ENCODE measurements at places on chromosomes 16 and 17. TPM values are rescaled to one million over a fixed set of nuclear protein-coding genes. Genes with fewer than 3 reads are reported as not detected.

The IL21R gene
- total RNA-seq: not detected

The PGP gene
- total RNA-seq: 12.8 TPM

The SPEM1 gene
- not detected for total RNA-seq

The NAE1 gene
- total RNA-seq: 71.2 TPM

The PERCC1 gene
- total RNA-seq: 0.33 TPM

The NBR1 gene
- total RNA-seq: 88.6 TPM

The SLC16A5 gene
- 3.5 TPM for total RNA-seq

The KRT39 gene
- not detected for total RNA-seq

DNA sequence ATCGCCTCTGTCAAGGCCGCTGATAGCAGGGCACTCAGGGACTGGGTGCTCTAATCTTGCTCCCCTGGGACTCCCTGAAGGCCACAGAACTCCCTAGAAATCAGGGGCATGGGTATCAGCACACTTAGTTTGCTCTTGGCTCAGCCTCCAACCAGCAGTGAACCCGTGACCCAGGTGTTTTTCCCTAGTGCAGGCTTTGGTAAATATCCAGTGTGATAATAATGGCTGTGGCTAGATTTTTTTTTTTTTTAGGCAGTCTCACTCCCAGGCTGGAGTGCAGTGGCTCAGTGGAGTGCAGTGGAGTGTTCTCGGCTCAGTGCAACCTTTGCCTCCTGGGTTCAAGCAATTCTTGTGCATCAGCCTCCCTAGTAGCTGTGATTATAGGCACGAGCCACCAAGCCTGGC lies 10.3 kb downstream of the NUPR1 start:
- DNase-seq: no peak

DNA sequence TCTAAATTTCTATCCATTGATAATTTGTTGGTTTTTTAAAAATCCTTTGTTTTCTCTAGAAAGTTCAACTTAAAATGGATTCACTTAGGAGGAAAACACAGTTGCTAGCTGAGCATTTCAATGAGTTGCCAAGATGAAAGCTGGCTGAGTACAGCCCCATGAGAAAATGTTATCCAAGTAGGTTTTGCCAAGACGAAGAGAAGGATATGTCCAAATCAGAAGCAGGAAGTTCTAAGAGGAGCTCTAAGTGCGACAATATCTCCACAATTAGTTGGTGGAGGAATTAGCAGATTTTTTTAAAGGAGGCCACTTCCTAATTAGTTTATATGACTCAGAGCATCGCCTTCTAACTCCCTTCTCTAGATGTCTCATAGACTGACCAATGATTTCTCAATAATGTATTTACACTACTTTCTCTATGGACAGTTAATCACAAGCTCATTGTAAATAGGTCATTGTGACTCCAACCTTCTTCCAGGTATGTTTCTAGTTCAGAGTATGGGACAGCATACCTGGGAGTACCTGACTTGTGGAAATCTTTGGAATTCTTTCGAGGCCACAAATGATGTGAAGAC lies 873.3 kb upstream of the SOX9 start:
- DNase-seq: peak; percentile 28

DNA sequence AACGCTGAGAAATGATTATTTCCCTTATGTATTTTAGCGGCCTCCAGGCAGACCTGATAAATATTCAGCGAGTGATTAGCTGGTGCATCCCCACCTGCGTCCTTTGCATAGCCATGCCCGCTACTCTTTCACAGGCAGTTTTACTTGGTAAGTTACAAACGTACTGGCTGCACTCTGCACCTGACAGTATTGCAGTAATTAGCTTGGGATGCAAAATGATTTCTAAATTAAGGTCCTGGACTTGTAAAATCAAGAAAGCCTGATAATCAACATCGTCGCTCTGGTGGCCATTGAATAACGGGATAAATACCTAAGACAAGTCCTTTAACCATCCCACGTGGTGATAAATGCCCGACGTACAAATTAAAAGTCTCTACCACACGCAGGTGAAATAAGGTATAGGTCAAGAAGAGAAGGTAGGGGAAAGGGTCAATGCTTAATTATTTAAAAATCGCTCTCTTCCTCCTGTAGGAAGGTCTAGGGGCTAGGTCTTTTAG lies 998 bp upstream of the PRKCA start:
- no peak for DNase-seq

DNA sequence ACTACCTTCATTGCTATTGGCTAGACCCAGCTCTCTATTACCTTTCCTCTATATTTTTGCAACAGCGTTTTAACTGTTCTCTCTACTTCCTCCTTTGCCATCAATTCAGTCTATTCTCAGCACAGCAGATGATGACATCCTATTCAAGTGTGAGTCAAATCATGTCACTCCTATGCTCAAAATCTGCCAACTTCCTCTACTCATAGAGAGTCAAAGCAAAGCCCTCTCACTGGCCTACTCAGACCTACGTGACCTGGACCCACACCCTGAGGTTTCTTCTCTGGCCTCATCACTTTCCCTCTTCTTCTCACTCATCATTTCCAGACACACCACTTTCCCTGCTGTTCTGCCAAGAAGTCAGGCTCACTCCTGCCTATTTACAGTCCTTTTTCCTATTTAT lies 289.0 kb upstream of the AXIN2 start:
- DNase-seq: peak; percentile 42

GRCh38 chr16:52051414-52052172 lies 495.4 kb downstream of the TOX3 start:
- no peak for DNase-seq

- DNase-seq: no peak
Observed at GRCh38 chr17:41184480-41184961, at the start of gene KRTAP4-1. Gene KRTAP4-1, minus strand, starts transcription at chr17:41184911. Its CDS starts 57 bp downstream, at chr17:41184854.

GRCh38 chr16:503150-504071 lies 24.1 kb upstream of the CAPN15 start:
- no peak for DNase-seq

GRCh38 chr16:17171250-17172143 lies 299.3 kb downstream of the XYLT1 start:
- DNase-seq: no peak

GRCh38 chr17:17833658-17834357 lies 3.0 kb downstream of the SREBF1 start:
- no peak for DNase-seq

- no peak for DNase-seq
Observed at GRCh38 chr16:49487746-49488145, 114.1 kb downstream of the C16orf78 start.

- no peak for DNase-seq
Observed at GRCh38 chr17:13920413-13920812, 148.9 kb upstream of the COX10 start.

DNA sequence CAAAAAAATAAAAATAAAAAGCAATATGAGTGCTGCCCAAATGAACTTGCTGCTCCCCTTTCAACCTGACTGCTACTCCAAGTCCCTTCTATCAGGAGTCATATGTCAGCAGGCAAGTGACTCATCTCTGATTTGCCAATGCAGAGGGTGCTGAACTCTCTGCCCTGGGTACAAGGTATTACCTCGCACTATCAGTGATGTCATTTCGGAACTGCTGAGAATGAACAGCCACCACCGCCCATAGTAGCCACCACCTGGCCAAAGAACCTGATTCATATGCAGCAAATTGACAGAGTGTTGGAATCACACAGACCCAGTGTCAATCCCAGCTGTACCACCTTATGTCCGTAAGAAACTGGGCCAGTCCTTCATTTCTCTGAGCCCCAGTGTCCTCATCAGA lies 31.2 kb downstream of the LYRM9 start:
- DNase-seq: peak; percentile 86

GRCh38 chr17:78307887-78308638 lies 51.8 kb downstream of the SOCS3 start:
- no peak for DNase-seq

DNA sequence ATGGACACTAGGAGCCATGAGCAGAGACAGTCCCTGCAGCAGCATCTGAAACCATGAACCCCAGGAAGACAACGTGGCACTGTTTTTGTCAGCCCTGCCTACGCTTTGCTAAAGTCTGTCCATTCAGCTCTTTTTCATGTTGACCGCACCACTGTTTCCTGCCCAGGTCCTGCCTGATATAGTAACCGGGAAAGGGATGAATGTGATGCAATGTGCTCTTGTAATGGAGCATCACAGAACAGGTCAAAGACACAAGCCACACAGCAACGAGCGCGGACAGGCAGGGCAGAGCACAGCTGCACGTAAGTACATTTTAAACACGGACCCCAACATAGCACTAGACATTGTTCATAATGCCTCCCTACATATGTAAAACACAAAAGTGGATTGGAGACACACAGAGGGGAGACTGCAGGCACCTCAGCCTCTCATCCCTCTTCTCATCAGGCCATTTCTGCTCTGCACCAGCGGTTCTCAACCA lies 16.9 kb upstream of the TNFRSF13B start:
- DNase-seq: no peak

DNA sequence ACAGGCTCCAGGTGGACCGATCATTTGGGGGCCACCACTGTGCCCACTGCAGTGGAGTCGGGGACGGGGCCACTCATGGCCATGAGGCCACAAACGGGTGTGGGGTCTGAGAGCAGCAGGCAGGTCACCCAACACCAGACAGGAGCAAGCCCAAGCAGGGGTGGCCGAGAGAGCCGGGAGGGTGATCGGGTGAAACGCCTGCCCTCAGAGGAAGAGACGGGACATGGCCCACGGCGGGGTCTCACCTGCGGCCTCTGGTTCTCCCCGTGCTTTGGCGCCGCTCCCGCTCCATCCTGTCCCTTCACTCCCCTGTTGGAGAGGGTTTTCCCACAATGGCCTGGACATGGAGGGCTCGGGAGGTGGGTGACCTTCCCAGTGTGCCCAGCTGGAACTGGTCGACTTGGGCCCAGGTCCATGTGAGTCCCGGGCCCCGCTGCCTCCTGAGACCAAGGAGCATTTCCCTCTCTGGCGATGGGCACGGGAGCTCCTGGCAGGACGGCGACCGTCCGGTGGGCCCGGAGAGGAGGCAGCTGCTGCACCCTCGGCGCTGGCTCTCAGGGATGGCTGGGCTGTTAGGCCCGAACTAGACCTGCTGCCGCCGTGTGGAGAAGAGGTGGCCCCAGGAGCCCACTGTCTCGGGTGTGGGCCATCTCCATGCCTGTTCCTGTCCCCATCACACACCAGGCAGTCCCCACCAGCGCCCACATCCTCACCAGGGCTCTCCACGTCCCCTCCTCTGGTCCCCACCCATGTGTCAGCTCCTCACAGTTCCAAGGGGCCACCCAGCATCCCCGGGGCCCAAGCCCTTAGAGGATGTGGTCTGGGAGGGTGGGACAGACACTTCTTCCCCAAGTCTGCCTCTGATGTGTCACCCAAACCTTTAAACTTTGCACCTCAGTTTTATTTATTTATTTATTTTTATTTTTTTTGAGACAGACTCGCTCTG lies 13.4 kb upstream of the BAHCC1 start:
- no peak for DNase-seq

DNA sequence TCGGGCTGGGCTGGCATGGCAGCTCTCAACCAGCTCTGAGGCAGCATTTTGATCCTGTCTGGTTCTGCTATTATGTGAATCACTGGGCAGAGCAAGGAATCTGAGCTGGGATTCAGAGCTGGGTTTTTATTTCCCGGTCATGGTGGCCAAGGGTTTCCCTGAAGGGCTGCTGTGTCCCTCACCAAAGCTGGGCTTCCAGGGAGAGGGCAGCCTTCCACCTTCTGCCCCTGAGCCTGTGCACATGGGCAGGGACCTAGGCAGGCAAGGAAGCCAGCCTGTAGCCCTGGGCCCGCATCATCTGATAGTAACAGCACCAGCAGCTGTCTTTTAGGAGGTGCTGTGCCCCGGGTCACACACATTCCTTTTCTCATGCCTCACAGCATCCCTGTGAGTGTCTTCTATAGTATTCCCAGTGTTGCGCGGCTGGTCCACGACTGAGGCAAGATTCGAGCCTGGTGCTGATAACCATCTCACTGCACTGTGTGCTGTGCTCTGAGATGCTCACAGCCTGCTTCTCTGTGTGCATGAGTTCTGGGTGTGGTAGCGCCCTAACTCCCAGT lies 85.3 kb upstream of the PLCG2 start:
- DNase-seq: no peak

DNA sequence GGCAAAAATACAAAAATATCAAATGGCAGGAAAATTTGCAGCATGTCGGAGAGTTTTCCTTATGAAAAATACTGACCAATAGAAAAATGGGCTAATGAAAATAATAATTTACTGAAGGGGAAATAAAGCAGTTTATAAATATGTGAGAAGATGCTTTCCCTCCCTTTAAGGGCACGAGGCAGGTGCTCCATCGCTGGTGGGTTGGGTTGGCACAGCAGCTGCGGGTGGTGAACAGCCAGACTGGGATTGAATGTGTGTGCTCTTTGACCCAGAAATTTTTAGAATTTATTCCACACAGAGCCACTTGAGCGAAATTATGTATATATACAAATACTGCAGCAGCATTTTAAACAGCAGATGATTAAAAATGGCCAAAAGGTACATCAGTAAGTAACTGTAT lies 109.1 kb upstream of the ZNF750 start:
- no peak for DNase-seq

DNA sequence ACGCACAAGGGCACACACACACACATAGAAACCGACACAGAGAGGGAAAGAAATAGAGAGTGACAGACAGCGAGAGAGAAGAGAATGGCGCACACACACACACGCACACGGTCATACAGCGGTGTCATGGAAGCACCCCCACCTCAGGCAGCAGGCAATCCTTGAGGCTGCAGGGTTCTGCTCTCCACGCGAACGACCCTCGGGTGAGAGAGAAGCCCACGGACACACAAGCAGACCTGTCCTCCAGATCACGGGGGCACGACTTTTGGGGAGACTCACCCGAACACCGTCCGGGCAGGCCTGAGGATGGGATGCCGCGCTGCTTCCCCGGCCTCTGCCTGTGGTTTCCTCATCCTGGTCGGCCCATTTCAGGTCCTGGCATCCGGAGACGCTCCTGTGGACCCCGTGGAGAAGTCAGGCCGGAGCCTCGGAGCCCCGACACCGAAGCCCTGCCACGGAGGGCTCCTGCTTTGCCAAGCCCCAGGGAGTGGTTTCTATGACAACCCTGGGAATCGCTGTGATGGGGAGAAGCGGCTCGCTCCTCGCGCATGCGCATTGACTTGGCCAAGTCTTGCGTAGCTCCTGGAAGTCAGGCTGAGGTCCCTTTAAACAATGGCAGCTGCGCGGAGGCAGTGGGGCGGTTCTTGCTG lies 118.2 kb upstream of the KCNJ18 start:
- peak; percentile 27 for DNase-seq

- no peak for DNase-seq
Observed at GRCh38 chr17:83065660-83066542, 13.5 kb upstream of the METRNL start.

- no peak for DNase-seq
Observed at GRCh38 chr16:46648656-46649055, 27.5 kb upstream of the SHCBP1 start.

DNA sequence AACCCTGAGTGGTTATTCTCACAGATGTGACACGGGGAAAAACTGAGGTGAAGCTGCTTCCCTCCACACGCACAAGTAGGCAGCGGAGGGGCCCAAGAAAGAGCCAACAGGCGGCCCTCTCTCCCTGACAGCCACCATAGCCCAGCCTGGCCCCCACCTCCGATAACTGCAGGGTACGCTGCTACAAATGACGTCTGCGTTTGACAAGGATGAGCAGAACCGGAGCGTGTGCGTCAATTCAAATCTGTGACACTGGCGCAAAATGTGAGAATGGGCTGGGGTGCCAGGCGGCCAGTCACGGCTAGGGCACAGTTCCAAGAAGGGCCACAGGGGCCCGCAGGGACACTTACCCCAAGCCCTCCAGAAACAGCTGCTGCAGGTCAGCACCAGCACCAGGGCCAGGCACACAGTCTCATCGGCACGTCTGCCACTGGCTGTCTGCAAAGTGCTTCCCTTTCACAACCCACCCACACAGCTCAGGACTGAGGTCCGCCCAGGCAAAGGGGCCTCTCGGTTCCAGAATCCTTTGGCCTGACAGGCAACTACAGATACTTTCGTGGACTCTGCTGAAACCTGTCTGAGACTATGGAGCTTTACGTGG lies 14.4 kb downstream of the AXIN1 start:
- DNase-seq: no peak
